Esophagus squamous epithelium (tissue), 5 donors: ENCODE measurements at places on chromosomes 2 and 18.

DNA sequence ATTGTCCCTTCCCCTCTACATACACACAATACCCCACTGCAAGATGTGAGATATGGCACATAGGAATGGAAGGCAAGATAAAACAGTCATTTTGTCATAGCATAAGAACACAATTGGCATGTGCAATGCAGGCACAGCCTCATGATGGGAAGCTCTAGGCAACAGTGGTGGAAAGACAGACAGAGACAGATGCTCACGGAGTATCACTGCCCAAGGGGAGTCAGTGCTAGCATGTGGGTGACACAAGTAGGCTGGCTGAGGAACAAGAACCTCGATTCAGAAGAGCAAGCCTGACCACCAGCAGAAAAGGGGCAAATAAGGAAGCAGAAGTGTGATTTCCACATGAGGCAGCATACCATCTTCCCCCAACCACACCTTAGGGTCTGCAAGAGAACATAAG is 323.6 kb downstream of the PAX3 start:
- no peak for DNase-seq

DNA sequence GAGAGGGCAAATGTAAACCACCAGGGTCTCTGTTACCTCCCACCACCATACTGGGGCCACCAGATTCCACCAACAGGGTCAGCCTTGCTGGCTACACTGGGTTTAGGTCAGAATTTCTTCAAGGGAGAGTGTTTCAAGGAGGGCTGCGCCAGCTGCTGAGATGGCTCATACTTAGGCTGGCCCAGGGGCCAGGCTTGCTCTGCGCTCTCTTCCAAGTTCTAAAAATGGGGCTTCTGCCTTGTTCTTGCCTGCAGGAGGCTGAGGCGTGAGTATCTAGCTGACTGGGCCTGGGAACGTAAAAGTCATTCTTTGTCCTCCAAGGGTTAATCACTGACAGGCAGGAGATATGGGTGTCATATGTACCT is 28.1 kb downstream of the MRPL33 start:
- no peak for DNase-seq

DNA sequence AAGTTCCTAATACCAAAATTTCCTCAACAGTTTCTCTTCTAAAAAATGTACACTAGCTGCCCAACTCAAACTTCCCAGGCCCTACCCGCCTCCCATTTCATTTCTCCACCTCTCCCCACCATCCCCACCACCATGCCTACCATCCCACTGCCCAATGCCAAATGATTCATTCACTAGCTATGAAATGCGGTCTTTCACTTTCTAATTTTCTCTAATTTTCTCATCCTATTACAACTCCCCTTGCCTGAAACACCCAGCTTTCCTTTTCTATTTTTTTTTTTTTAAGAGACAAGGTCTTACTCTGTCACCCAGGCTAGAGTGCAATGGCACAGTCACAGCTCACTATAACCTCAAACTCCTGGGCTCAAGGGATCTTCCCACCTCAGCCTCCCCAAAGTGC is 38.4 kb downstream of the KIDINS220 start:
- no peak for DNase-seq

GRCh38 chr18:11366410-11366809 is 217.0 kb upstream of the PIEZO2 start:
- DNase-seq = no peak

DNA sequence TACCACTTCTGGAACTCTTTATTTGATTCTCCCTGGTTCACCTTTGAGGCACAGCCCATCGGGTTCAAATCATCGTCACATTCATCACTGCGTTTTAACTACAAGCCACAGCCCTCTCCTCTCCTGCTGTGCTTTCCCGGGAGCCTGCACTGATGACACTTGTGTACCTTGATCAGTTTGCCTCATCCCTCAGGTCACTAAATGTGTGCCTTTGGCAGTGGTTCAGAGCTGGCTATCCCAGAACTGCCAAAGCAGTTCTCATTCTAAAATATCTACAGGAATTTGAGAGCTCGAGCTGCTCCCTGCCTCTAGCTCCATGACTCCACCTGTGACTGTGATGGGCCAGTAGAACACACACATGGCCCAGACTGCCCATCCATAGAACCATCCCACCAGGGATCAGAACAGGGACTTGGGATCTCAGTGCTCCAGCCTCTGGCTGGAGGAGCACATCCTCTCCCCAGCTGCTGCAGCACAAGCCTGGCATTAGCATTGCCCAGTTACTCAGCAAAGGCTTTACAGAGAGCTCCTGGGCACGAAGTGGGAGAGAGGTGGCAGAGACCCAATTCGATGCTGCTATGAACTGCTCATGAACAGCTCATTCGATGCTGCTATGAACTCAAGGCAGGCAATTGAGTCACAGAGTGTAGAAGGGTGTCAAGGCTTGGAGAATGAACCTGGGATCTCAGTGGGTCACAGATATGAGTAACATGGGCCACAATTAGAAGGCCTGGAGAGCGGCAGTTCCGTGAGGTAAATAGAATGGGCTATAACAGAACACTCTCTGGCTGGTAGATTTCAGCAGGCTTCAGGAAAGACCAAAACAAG is 41.9 kb downstream of the EVA1A start:
- no peak for DNase-seq

DNA sequence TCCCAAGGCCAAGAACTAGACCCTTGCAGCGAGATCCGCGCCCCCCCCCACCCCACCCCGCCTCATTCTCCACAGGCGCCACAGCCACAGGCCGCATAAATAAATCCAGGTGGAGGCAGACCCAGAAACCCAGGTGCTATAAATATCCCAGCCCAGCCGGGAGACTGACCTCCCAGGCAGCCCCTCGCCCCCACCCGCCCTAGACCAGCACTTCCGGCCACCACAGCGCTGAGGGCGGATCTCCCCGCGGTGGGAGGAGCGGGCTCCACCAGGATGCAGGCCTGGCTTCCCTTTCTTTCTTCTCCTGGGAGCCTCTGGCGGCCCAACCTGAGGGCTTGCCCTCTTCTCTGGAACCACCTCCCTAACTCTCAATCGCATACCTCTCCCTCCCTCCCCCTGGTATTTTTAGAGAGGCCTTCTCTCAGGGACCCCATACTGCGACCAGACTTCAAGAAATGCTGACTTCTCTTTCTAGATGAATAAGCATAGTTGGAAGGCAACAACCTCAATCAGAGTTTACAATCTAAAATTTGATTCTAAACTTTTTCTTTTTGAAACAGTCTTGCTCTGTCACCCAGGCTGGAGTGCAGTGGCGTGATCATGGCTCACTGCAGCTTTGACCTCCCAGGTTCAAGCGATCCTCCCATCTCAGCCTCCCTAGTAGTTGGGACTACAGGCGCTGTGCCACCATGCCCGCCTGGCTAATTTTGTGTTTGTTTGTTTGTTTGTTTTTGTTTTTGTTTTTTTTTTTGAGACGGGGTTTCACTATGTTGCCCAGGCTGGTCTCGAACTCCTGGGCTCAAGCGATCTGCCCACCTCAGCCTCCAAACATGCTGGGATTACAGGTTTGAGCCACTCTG is 55.0 kb downstream of the PKDCC start:
- DNase-seq = peak; percentile 29
